ENCODE measurements at places on chromosomes 7 and 10. TPM values are rescaled to one million over a fixed set of nuclear protein-coding genes. Genes with fewer than 3 reads are reported as not detected.

VPS37D gene
- total RNA-seq, result 3.3 TPM

LEP gene
- 0.42 TPM for total RNA-seq

SPDYE8 gene
- total RNA-seq, result not detected

EGFR gene
- 11.2 TPM for total RNA-seq

POR gene
- total RNA-seq, result 45.7 TPM

GATAD1 gene
- 13.1 TPM for total RNA-seq

CFAP69 gene
- total RNA-seq, result 4.2 TPM

CALN1 gene
- total RNA-seq, result not detected

MUC12 gene
- not detected for total RNA-seq

GATA3 gene
- total RNA-seq, result 1.1 TPM

FKBP6 gene
- total RNA-seq, result not detected

TBXAS1 gene
- total RNA-seq, result 5.0 TPM

SPDYE2 gene
- total RNA-seq, result not detected

OR2F2 gene
- not detected for total RNA-seq

AGR2 gene
- total RNA-seq, result not detected
